Activated CD4-positive, alpha-beta T cell treated with anti-CD3 and anti-CD28 coated beads for 36 hours (primary cell): ENCODE measurements at places on chromosomes 2 and 18. TPM values are rescaled to one million over a fixed set of nuclear protein-coding genes. Genes with fewer than 3 reads are reported as not detected.

- peaks cover 81% of the 10 kb centered on the region for H3K4me1 ChIP-seq
- H3K4me3 ChIP-seq = no peak overlapping the region
- peak overlapping the region; percentile 88 for H3K27ac ChIP-seq
- peaks cover 4% of the 10 kb centered on the region for H3K27me3 ChIP-seq
- H3K36me3 ChIP-seq = peaks cover 2% of the 10 kb centered on the region
These were observed 23.2 kb downstream of the CTLA4 start for GRCh38 chr2:203890733-203891132.

DNA sequence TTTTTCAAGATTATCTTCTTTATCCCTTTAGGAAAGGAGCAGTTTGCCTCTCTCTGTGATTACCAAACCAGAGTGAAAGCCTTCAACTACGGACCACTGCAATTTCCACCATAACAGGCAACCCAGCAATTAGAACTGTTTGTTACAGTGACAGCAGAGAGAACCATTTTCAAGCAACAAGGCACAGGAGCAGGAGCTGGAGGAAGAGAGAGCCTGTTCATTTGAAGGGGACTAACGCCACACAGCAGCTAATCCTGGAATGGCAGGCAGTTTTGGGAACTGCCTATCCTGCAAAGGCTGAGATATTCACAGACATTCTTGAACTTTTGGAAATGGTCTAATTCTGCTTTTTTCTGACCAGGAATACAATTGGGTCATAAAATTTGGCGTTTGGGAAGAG, 1541.9 kb upstream of the PIK3C3 start:
- H3K4me3 ChIP-seq = no peak overlapping the region
- DNase-seq = no peak
- no peaks in the 10 kb centered on the region for H3K4me1 ChIP-seq
- no peaks in the 10 kb centered on the region for H3K36me3 ChIP-seq
- H3K27me3 ChIP-seq = no peaks in the 10 kb centered on the region
- H3K27ac ChIP-seq = no peak overlapping the region

DNA sequence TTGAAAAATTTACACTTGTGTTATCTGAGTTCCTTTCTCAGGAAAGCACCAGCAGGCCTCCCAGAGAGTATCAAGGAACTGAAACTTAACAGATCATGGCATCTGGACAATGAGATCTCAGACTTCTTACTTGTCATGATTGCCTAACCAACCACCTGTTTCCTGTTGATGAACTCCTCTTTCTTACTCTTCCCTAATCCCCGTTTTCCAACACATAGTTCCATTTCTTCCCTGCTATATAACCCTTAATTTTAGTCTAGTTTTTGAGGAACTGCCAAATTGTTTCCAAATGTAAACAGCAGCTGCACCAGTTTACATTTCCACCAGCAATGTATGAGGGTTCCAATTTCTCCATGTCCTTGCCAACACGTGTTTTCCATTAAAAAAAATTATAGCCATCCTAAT, 6.1 kb upstream of the FAM171B start:
- H3K4me3 ChIP-seq = no peak overlapping the region
- H3K4me1 ChIP-seq = no peaks in the 10 kb centered on the region
- no peak overlapping the region for H3K27ac ChIP-seq
- DNase-seq = no peak
- peaks cover 8% of the 10 kb centered on the region for H3K27me3 ChIP-seq
- no peaks in the 10 kb centered on the region for H3K36me3 ChIP-seq

- H3K27me3 ChIP-seq = peaks cover 5% of the 10 kb centered on the region
- no peak for DNase-seq
- no peaks in the 10 kb centered on the region for H3K4me1 ChIP-seq
- H3K4me3 ChIP-seq = no peak overlapping the region
- no peaks in the 10 kb centered on the region for H3K36me3 ChIP-seq
- H3K27ac ChIP-seq = no peak overlapping the region
These were observed 65.3 kb upstream of the FOXI3 start for GRCh38 chr2:88517759-88518201.

GRCh38 chr2:66198873-66199272, 236.1 kb upstream of the MEIS1 start:
- H3K27me3 ChIP-seq = no peaks in the 10 kb centered on the region
- H3K4me1 ChIP-seq = no peaks in the 10 kb centered on the region
- DNase-seq = no peak
- H3K4me3 ChIP-seq = no peak overlapping the region
- H3K27ac ChIP-seq = no peak overlapping the region
- no peaks in the 10 kb centered on the region for H3K36me3 ChIP-seq

DNA sequence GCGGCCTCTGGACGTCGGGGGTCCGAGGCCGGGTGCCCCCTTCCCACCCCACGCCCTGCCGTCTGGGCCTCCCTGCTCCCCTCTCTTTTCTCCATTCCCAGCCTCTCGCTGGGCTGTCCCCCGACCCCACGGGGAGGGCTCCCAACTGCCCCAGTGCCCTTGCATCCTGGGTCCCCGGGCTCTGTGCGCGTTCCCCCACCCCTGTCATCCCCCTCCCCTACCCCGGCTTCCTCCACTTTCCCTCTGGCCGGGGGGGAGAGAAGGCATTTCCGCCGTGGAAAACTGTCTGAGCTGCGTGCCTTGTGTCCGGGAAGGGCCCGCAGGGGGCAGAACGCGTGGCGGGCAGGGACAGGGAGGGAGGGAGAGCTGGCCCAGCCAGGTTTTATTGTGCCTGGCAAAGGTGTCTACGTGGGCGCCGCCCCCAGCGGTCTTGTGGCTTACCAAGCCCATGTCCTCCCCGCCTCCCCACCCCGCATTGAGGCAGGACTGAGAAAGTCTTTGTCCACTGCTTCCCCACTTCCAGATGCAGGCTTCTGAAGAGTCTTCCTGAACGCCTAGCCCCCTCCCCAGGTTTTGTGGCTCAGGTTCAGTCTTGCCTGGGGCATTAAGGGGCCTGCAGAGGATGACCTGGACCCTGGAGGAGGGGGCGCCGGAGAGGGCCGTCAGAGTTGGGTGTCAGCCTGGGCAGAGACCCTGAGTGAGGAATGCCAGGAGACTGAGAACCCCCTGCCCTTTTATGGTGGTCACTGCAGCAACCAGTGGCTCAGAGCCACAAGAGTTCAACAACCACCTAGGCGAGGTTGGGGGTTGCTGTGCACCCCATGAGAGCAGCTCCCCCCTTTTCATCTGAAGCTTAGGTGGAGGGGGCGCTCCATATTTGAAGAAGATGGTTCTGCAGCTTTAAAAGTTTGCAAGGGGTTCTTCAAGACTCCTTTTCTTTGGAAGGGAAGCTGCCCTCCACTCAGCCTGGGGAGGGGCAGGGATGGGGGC, 1.3 kb downstream of the ITM2C start:
- no peaks in the 10 kb centered on the region for H3K36me3 ChIP-seq
- no peak overlapping the region for H3K27ac ChIP-seq
- H3K4me1 ChIP-seq = peaks cover 55% of the 10 kb centered on the region
- H3K4me3 ChIP-seq = peak overlapping the region; percentile 84
- peaks cover 4% of the 10 kb centered on the region for H3K27me3 ChIP-seq
- peak; percentile 45 for DNase-seq

- no peak overlapping the region for H3K27ac ChIP-seq
- H3K4me3 ChIP-seq = no peak overlapping the region
- no peaks in the 10 kb centered on the region for H3K4me1 ChIP-seq
- H3K36me3 ChIP-seq = no peaks in the 10 kb centered on the region
- peaks cover 9% of the 10 kb centered on the region for H3K27me3 ChIP-seq
These were observed 85.1 kb upstream of the RMDN2 start for GRCh38 chr2:37839991-37840390.

DNA sequence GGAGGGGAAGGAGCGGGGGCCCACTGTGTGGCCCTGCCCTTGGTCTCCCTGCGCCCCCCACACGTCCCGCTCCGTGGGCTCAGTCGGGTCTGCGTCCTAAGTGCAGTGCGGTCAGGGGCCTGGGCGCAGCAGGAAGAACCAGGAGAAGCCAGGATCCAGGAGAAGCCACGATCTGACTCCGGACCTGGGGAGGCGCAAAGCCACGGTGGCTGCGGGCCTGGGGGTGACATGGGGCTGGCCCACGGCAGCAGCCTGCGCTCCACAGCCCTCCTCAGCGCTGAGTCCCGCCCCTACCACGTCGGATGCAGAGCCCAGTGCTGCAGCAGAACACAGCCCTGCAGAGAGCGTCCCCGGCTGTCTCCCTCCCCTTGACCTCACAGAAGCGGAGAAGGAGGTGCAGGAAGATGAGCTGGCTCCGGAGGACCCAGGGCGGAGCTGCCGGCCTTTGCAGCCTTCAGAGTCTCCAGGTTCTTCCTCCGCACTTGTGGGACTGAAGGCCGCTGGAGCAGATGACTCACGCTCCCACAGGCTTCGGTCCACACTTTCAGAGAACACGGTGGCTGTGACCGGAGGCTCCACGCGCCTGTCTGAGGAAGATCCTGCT, 589.2 kb upstream of the SALL3 start:
- no peaks in the 10 kb centered on the region for H3K27me3 ChIP-seq
- H3K4me3 ChIP-seq = no peak overlapping the region
- no peaks in the 10 kb centered on the region for H3K4me1 ChIP-seq
- no peaks in the 10 kb centered on the region for H3K36me3 ChIP-seq
- no peak for DNase-seq
- no peak overlapping the region for H3K27ac ChIP-seq

DNA sequence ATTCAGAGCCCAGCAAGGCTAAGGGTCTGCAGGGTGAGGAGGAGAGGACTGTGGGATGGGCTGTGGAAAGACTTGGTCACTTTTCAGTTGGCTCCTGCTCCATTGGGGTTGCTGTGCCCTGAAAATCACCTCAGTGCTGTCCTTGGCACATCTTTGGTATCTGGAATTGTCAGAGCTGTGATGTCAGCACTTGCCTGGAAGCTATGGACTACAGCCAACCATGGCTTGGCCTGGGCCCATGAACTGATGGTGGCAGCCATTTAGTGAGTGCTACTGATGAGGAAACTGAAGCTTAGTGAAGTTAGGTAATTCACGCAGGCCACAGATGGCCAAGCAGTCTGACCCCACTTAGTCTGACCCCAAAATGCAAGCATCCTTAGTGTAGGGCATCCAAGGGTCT, 121.8 kb upstream of the SERPINE2 start:
- no peak for DNase-seq
- H3K27ac ChIP-seq = no peak overlapping the region
- peaks cover 15% of the 10 kb centered on the region for H3K27me3 ChIP-seq
- no peaks in the 10 kb centered on the region for H3K4me1 ChIP-seq

DNA sequence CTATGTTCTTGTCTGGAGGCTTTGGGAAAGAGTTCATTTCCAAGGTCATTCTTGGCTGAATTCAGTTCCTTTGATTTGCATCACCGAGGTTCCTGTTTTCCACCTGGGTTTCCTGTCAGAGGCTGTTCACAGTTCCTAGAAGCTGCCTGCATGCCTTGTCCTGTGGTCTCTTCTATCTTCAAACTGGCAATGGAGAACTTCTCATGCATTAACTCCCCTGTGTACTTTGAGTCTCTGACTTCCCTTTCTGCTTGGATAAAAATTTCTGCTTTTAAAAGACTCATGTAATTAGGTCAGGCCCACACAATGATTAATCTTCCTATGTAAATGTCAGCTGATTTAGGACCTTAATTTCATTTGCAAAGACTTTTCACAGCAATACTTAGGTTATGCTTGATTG, 499.3 kb upstream of the FANCL start:
- H3K27me3 ChIP-seq = peaks cover 2% of the 10 kb centered on the region
- DNase-seq = no peak
- H3K4me3 ChIP-seq = no peak overlapping the region
- no peaks in the 10 kb centered on the region for H3K4me1 ChIP-seq

- H3K27me3 ChIP-seq = peaks cover 7% of the 10 kb centered on the region
- DNase-seq = no peak
- no peak overlapping the region for H3K27ac ChIP-seq
- no peak overlapping the region for H3K4me3 ChIP-seq
These were observed 3.8 kb downstream of the KCNE4 start for GRCh38 chr2:223055836-223056235.

- H3K4me3 ChIP-seq = no peak overlapping the region
- peaks cover 5% of the 10 kb centered on the region for H3K27me3 ChIP-seq
- DNase-seq = no peak
- H3K4me1 ChIP-seq = no peaks in the 10 kb centered on the region
These were observed 346.6 kb upstream of the PKDCC start for GRCh38 chr2:41701231-41701630.

- no peak for DNase-seq
- H3K4me1 ChIP-seq = no peaks in the 10 kb centered on the region
- H3K4me3 ChIP-seq = no peak overlapping the region
These were observed 24.4 kb downstream of the SERTAD2 start for GRCh38 chr2:64629329-64629781.

DNA sequence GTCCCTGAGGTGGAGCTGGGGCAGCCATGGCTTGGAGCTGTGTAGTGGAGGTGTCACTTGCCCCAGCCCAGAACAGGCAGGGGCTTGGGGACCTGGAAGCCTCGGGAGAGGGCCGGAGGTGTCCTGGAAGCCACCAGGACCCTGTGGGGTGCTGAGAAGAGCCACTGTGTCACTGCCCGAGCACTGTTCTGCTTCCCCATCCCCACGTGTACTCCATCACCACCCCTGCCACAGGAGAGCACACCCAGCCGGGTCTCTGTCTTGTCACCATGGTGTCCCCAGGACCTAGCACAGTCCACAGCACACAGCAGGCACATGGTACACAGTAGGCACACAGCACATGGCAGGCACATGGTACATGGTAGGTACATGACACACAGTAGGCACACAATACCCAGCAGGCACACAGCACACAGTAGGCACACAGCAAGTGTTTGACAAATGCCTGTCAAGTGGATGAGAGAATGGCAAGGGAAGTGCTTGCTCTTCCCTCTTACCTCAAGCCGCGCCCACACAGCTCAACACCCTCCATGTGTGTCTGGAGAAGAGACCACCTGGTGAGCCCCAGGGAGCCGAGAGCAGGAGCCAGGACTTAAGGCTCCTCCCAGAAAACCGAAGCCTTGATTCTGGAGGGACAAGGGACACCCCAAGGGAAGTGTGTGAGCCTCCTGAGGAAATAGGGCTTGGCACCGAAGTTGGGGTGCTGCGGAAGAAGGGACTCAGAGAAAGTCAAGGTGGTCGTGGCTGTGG, 13.3 kb downstream of the MBP start:
- DNase-seq = no peak
- no peaks in the 10 kb centered on the region for H3K27me3 ChIP-seq
- peaks cover 79% of the 10 kb centered on the region for H3K4me1 ChIP-seq
- H3K4me3 ChIP-seq = no peak overlapping the region

GRCh38 chr2:229888031-229888430, 33.8 kb downstream of the TRIP12 start:
- H3K27me3 ChIP-seq = no peaks in the 10 kb centered on the region
- DNase-seq = no peak
- peaks cover 12% of the 10 kb centered on the region for H3K36me3 ChIP-seq
- H3K27ac ChIP-seq = no peak overlapping the region
- peaks cover 51% of the 10 kb centered on the region for H3K4me1 ChIP-seq
- no peak overlapping the region for H3K4me3 ChIP-seq

GRCh38 chr18:13354402-13354801, 135.8 kb downstream of the LDLRAD4 start:
- no peak overlapping the region for H3K27ac ChIP-seq
- no peaks in the 10 kb centered on the region for H3K27me3 ChIP-seq
- no peak for DNase-seq
- H3K4me1 ChIP-seq = peaks cover 16% of the 10 kb centered on the region

DNA sequence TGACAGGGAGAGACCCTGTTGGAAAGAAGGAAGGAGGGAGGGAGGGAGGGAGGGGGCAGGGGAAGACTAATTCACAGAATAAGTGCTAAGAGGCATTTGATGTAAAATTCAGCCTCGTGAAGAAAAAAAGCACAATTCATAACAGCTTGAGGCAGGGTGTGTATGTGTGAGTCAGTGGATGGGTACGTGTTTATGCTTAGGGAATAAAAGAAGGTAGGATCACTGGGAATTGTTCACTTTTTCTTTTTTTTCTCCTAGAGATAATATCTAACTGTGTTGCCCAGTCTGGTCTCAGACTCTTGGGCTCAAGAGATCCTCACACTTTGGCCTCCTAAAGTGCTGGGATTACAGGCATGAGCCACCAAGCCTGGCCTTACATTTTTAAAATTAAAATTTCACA, 39.2 kb downstream of the WDR33 start:
- H3K27ac ChIP-seq = no peak overlapping the region
- H3K27me3 ChIP-seq = no peaks in the 10 kb centered on the region
- no peak for DNase-seq

WDR12 gene
- total RNA-seq = 129 TPM

PGAP1 gene
- total RNA-seq = 25.1 TPM

EGR4 gene
- 0.18 TPM for total RNA-seq

TRIB2 gene
- total RNA-seq = 3.7 TPM

LNPK gene
- total RNA-seq = 36.0 TPM
